Spleen (tissue), 13 donors: ENCODE measurements at places on chromosomes 1 and 21. TPM values are rescaled to one million over a fixed set of nuclear protein-coding genes. Genes with fewer than 3 reads are reported as not detected.

- no peak for DNase-seq
Observed at GRCh38 chr1:225660544-225660946, 7.6 kb upstream of the ENAH start.

DNA sequence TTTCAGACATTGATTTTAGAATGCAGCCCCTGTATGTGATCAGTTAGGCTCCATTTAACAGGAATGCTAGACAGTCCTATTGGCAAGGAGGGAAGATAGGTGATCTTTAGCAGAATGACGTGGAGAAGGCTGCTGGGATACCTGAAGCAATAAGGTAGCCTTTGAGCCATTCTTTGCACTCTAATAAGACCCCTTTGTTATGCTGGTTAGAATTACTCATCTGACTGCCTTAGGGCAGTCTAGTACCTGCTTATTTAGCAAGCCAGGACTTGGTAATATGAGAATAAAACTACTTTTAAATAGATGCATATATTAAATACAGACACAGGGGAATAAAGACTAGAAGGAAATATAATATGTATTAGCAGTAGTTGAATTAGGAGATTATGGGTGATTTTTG, 29.1 kb downstream of the NGF start:
- DNase-seq = no peak

- no peak for DNase-seq
Observed at GRCh38 chr1:66563094-66563800, 29.3 kb downstream of the SGIP1 start.

GRCh38 chr1:65681096-65681495, 111.6 kb upstream of the PDE4B start:
- no peak for DNase-seq

- DNase-seq = no peak
Observed at GRCh38 chr1:20403423-20404145, 82.4 kb downstream of the CAMK2N1 start.

- no peak for DNase-seq
Observed at GRCh38 chr1:94797291-94797690, 22.9 kb upstream of the SLC44A3 start.

- DNase-seq = no peak
Observed at GRCh38 chr1:24862775-24863483, 67.1 kb downstream of the RUNX3 start.

GRCh38 chr1:205445646-205445935, 10.3 kb downstream of the BLACAT1 start:
- no peak for DNase-seq

GBP4 gene
- 36.9 TPM for total RNA-seq

DNA sequence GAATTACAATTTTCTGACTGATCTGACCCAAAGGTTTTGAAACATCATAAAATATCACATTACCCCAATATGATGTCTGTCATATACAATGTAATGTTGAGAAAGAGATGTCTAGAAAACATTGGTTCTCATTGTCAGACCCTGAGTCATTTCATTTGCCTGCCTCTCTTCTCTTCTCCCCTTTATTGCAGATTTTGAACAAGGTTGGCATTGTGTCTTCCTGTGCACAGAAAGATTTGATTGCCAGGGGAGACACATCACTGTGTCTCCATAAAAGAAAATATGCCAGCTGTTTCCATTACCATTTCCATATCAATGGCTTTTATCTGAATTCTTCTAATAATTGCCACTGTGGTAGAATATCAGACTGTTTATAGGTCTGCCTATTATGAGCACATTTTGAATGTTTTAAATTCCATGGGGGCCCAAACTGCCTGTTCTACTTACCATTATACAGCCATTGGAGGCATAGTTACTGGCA, 65.6 kb downstream of the IFI44 start:
- no peak for DNase-seq

GRCh38 chr1:115980998-115981993, 5.0 kb downstream of the SLC22A15 start:
- DNase-seq = no peak

GRCh38 chr1:44973645-44974044, 12.8 kb downstream of the EIF2B3 start:
- DNase-seq = no peak

DNA sequence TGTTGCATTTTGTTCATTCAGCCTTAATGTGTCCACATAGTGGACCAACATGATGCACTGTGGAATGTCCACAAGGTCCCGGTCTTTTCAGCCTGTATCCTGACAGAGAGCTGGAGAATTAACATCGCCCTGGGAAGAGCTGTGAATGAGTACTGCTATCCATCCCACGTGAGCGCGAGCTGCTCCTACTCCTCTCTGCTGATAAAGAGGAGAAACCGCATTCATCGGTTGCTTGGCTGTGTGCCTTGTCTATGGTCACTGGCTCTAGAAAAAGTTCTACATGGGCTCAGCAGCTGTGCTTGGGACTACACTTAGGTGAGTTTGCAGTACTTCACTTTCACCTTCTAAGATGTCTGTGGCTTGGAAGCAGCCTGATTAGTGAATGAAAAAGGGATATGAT, 31.1 kb upstream of the IGSF5 start:
- no peak for DNase-seq

- DNase-seq = no peak
Observed at GRCh38 chr1:42340093-42340492, 5.1 kb upstream of the FOXJ3 start.

DNA sequence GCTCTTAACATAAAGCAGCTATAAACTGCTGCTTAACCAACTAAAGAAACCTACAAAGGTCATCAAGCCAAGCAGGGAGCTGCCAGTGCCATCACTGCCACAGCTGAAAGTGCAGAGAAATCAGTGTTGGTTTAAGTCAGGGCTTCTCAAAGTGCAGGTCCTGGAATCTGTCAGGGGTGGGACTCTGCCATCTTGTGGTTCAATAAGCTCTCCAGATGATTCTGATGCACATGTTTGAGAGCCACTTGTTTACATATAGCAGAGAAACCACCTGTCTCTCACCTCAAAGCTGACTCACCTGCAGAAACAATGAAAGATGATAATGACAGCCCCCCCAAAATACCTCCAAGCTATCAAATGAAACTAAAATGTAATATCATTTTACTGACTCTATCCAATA, 49.3 kb downstream of the SH3GLB1 start:
- no peak for DNase-seq

KCNA2 gene
- 0.97 TPM for total RNA-seq

DNA sequence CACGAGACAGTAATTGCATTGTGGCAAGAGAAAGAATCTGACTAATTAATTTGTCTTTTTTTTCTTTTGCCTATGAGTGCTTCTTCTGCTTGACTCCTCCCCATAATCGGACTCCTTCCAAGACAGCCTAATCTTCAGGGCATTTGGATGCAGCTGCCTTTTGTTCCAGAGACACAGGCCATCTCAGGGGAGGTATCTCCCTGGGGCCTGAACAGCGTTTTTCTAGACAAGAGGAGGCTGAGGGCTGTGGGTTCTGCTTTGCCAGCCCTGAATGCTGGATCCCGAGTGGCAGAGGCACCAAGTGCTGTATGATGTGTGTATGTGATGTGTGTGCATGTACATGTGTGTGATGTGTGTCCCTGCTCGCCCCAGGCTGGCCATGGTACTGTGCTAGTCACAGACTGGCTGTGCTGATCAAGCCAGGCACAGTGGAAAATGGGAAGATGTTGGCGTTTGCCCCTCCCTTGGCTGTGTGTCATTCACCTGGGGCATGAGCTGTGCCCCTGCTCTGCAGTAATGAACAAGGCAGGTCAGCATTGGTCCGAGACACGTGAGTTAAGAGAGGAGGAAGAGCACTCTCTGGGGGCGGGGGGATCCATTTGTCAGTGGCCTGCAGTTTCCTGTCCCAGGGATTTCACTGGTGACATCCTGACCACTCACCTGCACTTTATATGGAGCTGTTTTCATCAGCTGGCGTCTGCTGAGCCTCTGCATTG, 77.2 kb downstream of the ADARB1 start:
- DNase-seq = no peak
